ENCODE measurements at places on chromosomes 7 and 10. TPM values are rescaled to one million over a fixed set of nuclear protein-coding genes. Genes with fewer than 3 reads are reported as not detected.

MMD2 gene
- not detected for total RNA-seq

SNX10 gene
- 2.6 TPM for total RNA-seq

TMEM130 gene
- total RNA-seq: 0.52 TPM

CDK13 gene
- total RNA-seq: 81.9 TPM

ATOH7 gene
- total RNA-seq: not detected

NCOA4 gene
- 338 TPM for total RNA-seq

MEOX2 gene
- total RNA-seq: 44.9 TPM

ABCB1 gene
- under 0.01 TPM for total RNA-seq

PTF1A gene
- total RNA-seq: not detected

PRKAR2B gene
- 11.5 TPM for total RNA-seq

CAV2 gene
- total RNA-seq: 35.0 TPM

ITGB8 gene
- total RNA-seq: 12.5 TPM

LRRC18 gene
- total RNA-seq: under 0.01 TPM

PAPOLB gene
- under 0.01 TPM for total RNA-seq

GPNMB gene
- 49.6 TPM for total RNA-seq

MSMB gene
- not detected for total RNA-seq
